ENCODE measurements at places on chromosomes 11 and 22.

DNA sequence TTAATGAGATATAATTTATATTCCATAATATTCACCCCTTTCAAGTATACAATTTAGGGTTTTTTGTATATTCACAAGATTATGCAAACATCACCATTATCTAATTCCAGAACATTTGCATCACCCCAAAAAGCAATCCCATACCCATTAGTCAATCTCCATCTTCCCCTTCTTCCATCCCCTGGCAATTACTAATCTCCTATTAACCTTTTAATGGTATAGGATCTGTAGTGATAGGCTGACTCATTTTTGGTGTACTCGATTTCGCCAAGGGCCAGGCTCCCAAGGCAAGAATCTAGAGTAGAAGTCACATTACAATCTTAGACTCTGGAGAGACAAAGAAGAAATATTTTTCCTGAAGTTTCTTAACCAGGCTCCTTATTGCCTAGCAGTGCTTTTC lies 113.4 kb downstream of the GAB2 start:
- DNase-seq = no peak

GRCh38 chr11:70528046-70528793 lies 129.9 kb downstream of the CTTN start:
- DNase-seq = no peak

- peak; percentile 99 for DNase-seq
Measured at GRCh38 chr11:10325277-10326011, 20.6 kb downstream of the ADM start.

DNA sequence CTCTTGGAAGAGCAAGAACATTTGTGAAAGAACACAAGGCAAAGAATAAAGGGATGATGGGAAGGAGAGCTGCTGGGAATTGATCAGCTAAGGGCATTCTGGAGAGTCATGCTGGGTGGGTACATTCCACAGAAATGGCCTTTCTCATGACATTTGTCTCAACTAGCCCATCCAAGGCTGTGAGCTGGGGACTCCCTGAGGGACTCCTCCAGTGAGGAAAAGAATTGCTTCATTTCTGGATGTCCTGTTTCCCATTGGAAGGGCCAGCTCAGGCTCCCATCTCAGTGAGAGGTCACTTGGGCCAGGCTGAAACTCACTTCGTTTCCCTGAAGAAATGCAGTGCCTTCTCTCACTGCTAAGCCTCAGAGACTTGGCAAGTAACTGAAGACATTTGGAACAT lies 106.8 kb downstream of the CD44 start:
- DNase-seq = no peak

- DNase-seq = no peak
Measured at GRCh38 chr22:20583471-20583922, 76.1 kb downstream of the MED15 start.

GRCh38 chr22:37726241-37726887 lies 29.5 kb downstream of the TRIOBP start:
- peak; percentile 55 for DNase-seq

GRCh38 chr11:36210529-36210928 lies 78.7 kb downstream of the COMMD9 start:
- DNase-seq = no peak

GRCh38 chr11:70633610-70634009 lies 235.3 kb downstream of the CTTN start:
- no peak for DNase-seq

- DNase-seq = peak; percentile 81
Measured at GRCh38 chr22:19214078-19214473, 35.5 kb upstream of the SLC25A1 start.

DNA sequence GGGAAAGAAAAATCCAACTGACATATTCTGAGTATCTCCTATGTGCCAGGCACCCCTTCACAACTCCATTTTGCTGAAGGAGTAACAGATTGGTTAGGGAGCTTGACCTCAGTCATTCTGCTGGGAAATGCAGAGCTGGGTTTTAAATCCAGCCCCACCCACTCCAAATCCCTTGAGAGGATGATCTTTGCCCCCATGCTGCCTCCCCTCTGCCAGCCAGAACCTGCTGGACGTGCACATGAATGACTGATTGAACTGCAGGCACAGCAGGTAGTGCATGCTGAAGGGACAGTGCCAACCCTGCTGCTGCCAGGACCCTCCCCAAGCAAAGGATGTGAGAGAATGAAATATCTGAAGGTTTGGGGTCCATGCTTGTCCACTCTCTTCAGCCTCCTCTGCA lies 340.9 kb downstream of the BUD13 start:
- DNase-seq = no peak

DNA sequence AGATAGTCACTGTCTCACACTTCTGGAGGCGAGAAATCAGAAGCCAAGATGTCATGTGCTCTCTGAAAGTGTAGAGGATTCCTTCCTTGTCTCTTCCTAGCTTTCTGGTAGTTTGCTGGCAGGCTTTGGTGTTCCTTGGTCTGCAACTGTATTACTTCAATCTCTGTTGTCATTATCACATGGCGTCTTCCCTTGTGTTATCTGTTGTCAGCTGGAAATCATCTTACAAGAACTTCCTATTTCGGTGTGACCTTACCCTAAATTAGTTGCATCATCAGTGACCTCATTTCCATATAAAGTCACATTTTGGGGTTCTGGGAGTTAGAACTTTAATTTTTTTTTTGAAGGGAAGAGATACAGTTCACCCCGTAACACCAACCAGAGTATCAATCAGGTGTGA lies 3.3 kb upstream of the LIN7C start:
- no peak for DNase-seq

- DNase-seq = no peak
Measured at GRCh38 chr22:48574776-48575617, 1252.7 kb downstream of the BRD1 start.

DNA sequence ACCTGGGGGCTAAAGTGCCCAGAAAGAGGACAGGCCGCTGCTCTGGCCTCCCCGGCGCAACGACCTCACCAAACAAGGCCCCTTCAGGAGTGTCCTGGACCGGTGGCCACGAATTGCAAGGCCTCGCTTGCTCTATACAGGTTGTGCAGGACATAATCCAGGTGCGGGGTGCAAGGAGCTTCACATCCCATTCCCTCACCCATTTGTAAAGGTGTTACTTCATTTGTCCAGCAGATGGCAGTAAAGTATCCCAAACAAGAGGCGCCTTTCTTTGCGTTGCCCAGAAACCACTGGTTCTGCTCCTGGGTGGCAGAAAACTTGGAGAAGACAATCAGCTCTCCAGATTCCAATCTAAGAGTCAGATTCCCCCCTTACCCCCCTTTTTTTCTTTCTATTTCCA lies 35.9 kb upstream of the PRDM11 start:
- DNase-seq = peak; percentile 68

DNA sequence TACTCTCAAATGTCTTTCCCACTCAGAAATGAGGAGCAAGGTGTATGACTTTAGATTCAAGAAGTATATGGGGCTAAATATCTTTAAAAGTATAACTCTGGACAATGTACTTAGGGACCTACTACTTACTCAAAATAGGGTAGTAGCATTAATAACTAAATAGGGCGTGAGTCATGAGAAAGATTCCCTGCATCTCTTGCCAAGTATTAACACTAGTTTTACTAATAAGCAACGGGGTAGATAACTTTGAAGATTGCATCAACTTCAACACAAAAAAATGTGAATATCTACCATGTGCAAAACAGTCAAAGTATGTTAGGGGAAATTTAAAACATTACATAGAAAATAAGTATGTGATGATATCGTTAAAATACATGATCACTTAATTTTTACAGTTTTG lies 99.6 kb downstream of the PGR start:
- DNase-seq = no peak

- DNase-seq = no peak
Measured at GRCh38 chr11:1781593-1781975, 17.9 kb upstream of the CTSD start.

DNA sequence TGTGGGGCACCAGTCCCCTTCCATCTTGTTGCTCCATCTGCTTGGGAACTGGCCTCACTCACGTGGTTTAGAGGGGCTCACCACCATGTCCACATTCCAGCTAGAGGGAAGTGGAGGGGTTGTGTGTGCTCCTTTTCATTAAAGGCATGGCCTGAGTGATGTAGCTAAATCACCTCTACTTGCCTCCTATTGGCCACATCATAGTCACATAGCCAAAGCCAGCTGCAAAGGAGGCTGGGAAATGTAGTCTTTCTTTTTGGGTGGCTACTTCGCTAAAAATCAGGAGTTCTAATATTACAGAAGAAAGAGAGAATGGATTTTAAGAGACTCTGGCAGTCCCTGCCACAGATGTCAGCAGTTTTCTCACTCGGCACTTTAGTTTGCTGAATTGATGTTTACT lies 63.0 kb upstream of the ALX4 start:
- no peak for DNase-seq

GRCh38 chr11:86889001-86889341 lies 66.2 kb downstream of the FZD4 start:
- DNase-seq = no peak

DNA sequence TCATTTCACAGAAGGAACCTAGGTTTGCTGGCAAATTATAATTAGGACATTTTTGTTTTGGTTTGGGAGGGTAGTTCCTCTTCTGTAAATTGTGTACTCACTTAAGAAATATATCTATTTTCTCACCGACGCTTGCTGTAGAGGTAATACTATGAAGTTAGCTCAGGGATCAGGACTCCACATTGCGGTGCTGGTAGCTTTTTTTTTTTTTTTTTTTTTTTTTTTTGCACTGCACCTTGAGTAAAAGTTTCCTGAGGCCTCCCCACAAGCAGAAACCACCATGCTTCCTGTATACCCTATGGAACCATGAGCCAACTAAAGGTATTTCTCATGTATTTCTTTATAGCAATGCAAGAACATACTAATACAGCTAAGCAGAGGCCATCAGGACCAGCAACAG lies 14.7 kb downstream of the UBTFL1 start:
- DNase-seq = no peak

- DNase-seq = peak; percentile 37
Measured at GRCh38 chr22:37121887-37122591, 12.5 kb upstream of the TMPRSS6 start.

DNA sequence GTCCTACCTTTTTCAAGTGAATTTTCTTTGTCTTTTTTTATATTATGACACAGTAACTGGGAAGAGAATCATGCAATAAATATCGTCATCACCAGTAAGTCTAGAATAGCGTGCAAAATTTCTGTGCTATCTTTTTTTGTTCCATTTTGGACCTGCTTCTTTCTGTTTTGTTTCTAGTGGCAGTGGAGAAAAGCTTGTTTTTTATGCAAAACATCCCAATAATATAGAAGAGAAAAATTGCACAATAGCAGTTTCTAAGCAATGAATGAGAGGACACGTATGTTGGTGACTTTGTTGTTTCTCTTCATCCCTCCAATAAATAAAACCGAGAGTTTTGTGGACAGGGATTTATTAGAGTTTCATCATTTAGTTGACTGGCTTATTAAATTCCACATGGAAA lies 10.3 kb downstream of the GRK3 start:
- DNase-seq = no peak
